Left ventricle myocardium superior (tissue), 1 donor: ENCODE measurements at places on chromosomes 6 and 20.

DNA sequence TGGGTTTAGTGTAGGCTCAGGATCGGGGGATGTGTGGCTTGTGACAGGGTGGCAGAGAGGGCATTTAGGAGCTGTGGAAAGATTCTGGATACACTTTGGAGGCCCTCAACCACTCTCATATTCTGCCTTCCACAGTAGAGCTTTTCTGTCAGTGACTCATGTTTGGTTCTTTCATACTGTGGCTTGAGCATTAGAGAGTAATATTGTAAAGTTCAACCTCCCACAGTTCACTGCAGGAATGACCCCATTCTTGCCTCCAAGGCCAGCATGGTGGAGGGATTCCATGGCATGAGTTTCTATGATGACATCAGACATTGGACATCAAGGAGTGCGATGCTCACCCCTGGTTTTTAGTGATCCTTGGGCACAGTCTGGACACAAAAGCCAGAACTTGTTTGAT is 50.9 kb downstream of the DTD1 start:
- DNase-seq = no peak

GRCh38 chr6:131791476-131791875 is 16.3 kb upstream of the ENPP1 start:
- DNase-seq = no peak

DNA sequence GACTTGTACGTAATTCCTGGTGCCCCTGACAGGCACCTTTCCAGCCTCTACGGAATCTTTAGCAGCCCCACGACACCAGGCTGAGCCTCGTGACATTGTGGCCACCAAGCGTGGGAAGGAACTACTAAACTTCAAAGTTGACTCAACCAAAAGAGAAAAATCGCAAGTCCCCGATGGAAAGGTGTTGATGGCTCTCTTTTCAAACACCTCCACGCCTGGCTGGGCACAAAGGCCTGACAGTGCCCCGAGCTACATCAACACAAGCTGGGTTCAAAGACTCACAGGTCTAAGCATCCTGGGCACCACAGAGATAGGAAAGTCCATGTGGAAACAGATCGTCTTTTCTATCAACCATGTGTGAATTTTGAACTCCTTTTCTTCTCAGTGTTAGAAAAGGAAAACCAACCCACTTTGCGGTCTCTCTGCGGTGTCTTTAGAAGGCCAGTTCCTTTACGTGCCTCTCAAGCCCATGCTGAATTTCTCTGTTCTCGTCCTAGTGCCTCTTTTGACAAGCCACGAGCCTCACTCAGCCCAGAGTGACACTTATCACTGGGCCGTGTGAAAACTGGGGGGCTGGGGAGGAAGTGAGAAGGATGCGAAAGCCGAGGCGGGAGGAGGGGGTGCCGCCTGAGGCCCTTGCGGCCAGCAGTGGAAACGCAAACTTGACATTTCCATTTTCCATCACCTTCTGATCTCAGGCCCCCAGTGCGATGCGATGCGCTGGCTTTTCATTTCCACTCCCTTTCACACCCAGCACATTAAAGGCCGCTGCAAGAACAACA is 59.4 kb downstream of the GFOD1 start:
- no peak for DNase-seq

DNA sequence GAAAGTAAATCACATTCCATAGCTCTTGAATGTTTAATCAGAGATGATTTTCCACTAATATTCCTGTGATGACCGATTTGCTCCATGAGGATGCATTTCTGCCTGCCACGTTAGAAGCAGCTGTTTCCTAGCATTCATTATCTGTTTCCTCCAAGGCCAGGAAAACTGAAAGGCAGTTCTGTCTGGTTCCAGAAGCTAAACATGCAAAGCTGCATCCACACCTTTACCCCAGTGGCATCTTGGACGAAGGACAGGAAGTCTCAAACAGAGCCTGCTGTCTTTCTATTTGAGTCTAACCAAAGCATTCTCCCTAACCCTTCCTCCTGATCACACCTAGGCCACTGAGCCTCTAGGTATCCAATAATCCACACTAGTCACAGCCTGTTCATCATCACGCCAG is 27.6 kb downstream of the CNKSR3 start:
- DNase-seq = no peak

DNA sequence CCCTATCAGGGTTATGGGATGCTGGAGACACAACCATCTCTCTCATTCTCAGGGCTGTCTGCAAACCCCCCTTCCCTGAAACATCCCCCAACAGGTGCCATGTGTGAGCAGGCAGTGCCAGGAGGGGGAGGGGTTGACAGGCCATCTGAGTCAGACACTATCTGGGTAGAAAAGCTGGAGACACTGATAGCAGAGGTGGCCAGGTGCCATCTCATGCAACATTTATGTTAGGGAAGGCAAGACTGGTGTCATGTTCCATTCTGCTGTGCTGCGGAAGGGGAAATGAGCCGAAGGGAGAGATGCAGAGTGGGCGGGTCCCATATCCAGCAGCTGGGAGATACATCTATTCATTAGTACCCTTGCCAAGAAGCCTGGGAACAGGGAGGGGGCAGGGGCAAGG is 3.5 kb downstream of the LHFPL5 start:
- no peak for DNase-seq

DNA sequence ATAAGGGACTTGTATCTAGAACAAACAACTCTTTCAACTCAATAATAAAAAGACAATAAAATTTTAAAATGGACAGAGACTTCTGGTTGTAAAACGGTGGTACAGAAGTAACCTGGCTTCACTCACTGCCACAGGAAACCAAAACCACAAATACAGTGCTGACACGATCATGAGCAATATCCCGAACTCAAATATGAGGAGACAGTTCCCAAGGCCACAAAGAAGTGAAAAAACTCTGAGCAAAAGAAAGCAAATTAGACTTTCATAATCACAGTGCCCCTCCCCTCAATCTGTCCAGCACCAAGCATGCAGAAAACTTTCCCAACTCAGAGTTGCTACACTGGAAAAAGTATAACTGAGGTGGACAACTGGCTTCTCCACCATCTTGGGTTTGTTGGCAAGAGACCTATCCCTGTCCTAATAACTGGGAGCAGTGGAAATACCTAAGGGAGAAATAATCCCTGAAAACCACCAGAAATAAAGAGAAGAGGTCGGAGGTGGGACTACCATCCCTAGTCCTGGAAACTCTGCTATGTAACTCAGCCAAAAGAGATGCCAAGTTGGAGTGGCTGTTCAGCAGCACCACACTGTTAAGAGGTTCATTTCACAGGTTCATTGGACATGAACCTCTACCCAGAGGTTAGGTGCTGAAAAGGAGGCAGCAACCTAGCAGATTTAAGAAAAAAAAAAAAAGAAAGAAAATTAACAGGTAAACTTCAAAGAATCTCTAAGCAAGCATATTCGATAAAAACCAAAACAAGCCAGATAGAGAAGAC is 55.5 kb downstream of the REV3L start:
- DNase-seq = no peak

GRCh38 chr6:44264154-44265006 is 971 bp downstream of the NFKBIE start:
- peak; percentile 63 for DNase-seq

GRCh38 chr6:4085332-4085700 is 6.4 kb upstream of the FAM217A start:
- DNase-seq = no peak

- DNase-seq = no peak
Measured at GRCh38 chr6:53930330-53930729, 135.5 kb downstream of the LRRC1 start.

GRCh38 chr20:3431109-3431508 is 23.6 kb upstream of the DNAAF9 start:
- DNase-seq = no peak

DNA sequence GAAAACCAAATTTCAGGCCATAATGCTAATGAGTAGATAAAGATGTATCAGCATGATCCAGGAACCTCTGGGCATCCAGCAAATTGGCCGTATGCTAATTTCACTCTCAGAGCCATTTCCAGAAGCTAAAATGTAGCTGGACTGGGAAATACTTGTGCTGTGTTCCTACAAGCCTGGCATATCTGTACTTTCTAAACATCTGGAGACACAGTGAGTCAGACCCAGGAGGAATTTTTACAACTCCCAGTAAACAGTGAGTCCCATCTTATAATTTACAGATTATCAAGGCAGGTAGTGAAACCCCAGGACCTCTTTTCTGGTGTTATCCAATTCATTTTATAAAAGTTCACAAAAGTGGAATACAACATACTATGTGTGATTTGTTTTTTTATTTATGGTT is 683.0 kb upstream of the ADGRB3 start:
- no peak for DNase-seq

DNA sequence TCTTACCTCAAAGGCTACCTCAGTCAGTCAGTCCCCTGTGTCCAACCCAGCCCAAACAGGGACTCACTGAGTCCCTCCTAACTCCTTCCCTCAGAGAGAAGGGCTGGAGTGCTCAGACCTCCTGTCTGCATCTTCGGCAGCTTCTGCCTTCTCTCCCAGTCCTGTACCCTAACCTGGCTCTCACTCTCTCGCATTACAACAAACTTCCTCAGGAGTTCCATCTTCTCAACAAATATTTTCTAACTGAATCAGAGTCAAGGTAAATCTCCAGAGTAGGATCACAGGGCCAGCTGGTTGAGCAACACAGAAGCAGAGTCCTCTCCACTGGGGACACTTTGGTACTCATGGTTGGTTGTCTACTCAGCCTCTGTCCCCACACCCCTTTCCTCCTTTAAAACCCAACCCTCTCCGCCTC is 92.3 kb downstream of the MRPL14 start:
- no peak for DNase-seq

GRCh38 chr6:158905277-158905676 is 86.1 kb upstream of the EZR start:
- DNase-seq = no peak

DNA sequence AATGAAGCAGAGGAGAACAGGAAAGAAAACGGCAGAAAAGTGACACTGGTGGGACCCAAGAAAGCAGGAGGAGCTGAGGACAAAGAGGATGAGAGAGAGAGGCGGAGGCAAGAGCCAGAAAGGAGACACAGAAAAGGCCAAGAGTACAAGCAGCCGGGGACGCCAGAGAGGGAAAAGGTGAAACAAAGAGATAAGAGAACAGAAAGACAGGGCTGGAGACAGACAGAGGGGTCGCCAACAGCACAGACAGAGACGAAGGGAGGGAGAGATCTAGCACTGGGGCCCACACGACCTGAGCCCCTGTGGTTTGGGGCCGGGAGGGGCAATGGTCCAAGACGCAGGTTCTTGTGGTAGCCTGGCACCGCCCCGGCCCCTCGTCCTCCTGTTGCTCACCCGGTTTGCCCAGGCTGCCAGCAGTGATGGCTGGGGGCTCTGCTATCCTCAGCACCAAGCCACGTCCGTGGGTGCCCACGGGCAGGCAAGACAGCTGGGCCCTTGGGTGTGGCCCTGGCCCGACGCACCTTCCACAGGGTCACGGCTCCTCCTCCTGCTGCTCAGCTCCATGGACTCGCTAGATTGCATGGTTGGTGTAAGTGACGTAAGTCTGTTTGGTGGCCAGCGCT is 123.5 kb downstream of the GRM4 start:
- DNase-seq = no peak

GRCh38 chr20:36541768-36542488 is 609 bp downstream of the MYL9 start:
- DNase-seq = peak; percentile 67
